ENCODE measurements at places on chromosomes 5 and 9. TPM values are rescaled to one million over a fixed set of nuclear protein-coding genes. Genes with fewer than 3 reads are reported as not detected.

GRCh38 chr9:14281876-14282275, 32.1 kb downstream of the NFIB start:
- H3K36me3 ChIP-seq: no peaks in the 10 kb centered on the region
- no peaks in the 10 kb centered on the region for H3K27me3 ChIP-seq
- H3K4me1 ChIP-seq: peaks cover 8% of the 10 kb centered on the region
- no peak overlapping the region for H3K27ac ChIP-seq

GRCh38 chr5:156883316-156883875, 33.3 kb downstream of the PPP1R2B start:
- DNase-seq: no peak
- H3K36me3 ChIP-seq: no peaks in the 10 kb centered on the region
- H3K27ac ChIP-seq: no peak overlapping the region
- H3K4me3 ChIP-seq: no peak overlapping the region
- no peaks in the 10 kb centered on the region for H3K4me1 ChIP-seq
- no peaks in the 10 kb centered on the region for H3K27me3 ChIP-seq

The SHROOM1 gene
- total RNA-seq: 47.1 TPM

GRCh38 chr5:150303070-150303615, 438 bp upstream of the ARSI start:
- H3K4me3 ChIP-seq: peak overlapping the region; percentile 24
- peaks cover 9% of the 10 kb centered on the region for H3K27me3 ChIP-seq
- peaks cover 3% of the 10 kb centered on the region for H3K36me3 ChIP-seq
- H3K4me1 ChIP-seq: no peaks in the 10 kb centered on the region
- DNase-seq: no peak

DNA sequence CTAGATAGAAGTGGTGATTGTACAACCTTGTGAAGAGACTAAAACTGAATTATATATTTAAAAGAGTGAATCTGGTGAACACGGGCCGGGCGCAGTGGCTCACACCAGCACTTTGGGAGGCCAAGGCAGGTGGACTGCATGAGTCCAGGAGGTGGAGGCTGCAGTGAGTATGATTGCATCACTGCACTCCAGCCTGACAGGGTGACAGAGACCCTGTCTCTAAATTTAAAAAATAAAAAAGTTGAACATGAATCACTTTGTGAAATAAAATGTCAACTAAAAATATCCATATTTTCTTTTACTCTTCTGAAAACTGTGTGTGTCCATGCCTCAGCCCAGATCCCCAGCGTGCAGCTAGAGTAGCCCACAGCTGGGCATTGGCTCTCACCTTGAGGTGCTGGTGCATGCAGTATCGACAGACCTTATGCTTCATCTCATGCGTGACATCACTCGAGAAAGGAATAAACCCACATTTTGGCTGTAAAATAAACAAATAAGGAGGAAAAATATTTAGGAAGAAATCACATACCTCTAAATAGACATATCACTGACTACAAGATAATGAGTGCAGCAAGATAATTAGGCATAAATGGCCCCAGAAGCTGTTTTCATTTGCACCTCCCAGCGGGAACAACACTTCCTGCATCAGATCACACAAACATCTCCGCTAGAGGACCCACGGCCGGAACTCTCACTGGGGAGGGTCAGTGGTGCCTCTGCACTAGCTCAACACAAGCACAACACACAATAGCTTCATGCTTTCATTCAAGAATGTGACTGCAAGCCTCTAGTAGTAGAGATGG, 22.1 kb downstream of the IPPK start:
- H3K27me3 ChIP-seq: no peaks in the 10 kb centered on the region
- H3K4me3 ChIP-seq: no peak overlapping the region
- no peaks in the 10 kb centered on the region for H3K4me1 ChIP-seq
- DNase-seq: no peak

GRCh38 chr9:92295240-92295790, 1.8 kb upstream of the IARS1 start:
- H3K4me1 ChIP-seq: peaks cover 3% of the 10 kb centered on the region
- no peaks in the 10 kb centered on the region for H3K27me3 ChIP-seq
- DNase-seq: no peak
- H3K27ac ChIP-seq: no peak overlapping the region
- H3K36me3 ChIP-seq: no peaks in the 10 kb centered on the region

GRCh38 chr5:151551985-151552384, 39.1 kb downstream of the FAT2 start:
- DNase-seq: no peak
- H3K4me1 ChIP-seq: no peaks in the 10 kb centered on the region
- H3K27me3 ChIP-seq: no peaks in the 10 kb centered on the region
- H3K4me3 ChIP-seq: no peak overlapping the region

DNA sequence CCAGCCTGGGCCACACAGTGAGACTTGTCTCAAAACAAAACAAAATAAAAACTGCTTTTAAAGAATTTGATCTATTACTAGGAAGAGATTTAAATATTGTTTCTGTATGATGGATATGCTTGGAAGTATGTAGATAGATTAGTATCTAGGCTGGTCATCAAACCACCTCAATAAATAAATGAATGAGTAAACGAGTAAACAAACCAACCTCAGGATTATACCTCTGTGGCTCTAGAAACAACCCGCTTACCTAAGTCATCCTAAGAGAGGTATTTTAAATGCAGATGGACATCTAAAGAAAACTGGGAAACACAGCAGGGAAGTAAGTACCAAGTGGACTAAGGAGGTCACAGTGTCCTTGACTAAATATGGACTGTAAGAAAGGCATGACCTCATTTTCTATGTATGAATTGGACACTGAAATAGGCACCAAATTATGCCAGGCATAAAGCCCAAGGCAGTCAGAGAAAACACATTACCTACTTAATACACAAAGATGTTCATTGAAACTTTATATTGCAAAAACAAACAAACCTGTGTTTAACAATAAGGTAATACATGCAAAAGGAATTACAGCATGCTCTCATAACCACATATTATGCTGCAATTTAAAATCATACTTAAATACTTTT, 7.3 kb downstream of the ANKH start:
- H3K4me3 ChIP-seq: no peak overlapping the region
- peaks cover 43% of the 10 kb centered on the region for H3K4me1 ChIP-seq
- DNase-seq: no peak

DNA sequence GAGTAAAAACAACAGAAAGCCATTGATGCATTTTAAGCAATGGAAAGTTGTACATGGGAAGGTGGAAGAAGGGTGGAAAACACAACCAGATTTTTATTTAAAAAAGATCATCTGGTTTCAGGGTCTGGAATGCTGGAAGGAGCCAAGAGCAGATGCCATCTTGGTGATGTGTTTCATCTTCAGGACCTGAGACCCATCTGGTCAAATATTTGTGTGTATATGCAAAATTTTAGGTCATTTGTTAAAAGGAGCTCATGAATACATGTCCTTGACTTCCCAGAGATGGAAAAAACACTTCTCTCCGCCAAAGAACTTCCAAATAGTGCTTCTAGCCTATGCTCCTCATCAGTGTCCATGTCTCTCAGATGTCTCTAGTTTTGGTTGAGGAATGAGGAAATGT, 110.6 kb upstream of the GDNF start:
- H3K27me3 ChIP-seq: no peaks in the 10 kb centered on the region
- H3K4me1 ChIP-seq: no peaks in the 10 kb centered on the region
- no peaks in the 10 kb centered on the region for H3K36me3 ChIP-seq
- H3K4me3 ChIP-seq: no peak overlapping the region
- DNase-seq: no peak

The LCNL1 gene
- 83.5 TPM for total RNA-seq

DNA sequence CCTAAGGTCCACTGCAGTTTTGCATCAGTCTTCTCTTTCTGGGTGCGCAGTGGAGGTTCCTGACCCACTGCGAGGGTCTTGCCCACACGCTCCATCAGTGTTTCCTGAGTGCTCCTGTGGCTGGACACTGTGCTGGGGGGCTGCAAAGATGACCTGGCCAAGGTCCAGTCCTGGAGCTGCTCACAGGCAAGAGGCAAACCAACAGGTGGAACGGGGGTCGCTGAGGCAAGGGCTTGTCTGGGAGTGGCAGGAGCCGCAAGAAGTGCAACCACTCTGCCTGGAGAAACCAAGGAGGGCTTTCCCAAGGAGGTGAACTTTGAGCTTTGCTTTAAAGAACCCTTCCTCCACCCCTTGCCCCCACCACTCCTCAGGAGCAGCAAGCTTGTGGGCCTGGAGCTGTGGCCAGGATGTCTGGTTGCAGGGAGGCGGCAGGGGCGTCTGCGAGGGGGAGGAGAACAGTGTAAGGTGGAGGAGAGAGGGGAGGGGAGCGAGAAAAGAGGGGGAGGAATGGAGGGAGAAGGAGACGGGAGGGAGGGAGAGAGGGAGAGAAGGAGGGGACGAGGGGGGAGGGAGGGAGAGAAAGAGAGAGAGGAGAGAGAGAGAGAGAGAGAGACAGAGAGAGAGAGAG, 444 bp upstream of the CPLX2 start:
- no peak overlapping the region for H3K4me3 ChIP-seq
- no peak for DNase-seq
- no peaks in the 10 kb centered on the region for H3K27me3 ChIP-seq
- H3K27ac ChIP-seq: no peak overlapping the region
- peaks cover 15% of the 10 kb centered on the region for H3K4me1 ChIP-seq

- no peak overlapping the region for H3K27ac ChIP-seq
- H3K27me3 ChIP-seq: no peaks in the 10 kb centered on the region
- no peak overlapping the region for H3K4me3 ChIP-seq
Observed at GRCh38 chr5:97243353-97243752, 60.3 kb upstream of the RIOK2 start.

DNA sequence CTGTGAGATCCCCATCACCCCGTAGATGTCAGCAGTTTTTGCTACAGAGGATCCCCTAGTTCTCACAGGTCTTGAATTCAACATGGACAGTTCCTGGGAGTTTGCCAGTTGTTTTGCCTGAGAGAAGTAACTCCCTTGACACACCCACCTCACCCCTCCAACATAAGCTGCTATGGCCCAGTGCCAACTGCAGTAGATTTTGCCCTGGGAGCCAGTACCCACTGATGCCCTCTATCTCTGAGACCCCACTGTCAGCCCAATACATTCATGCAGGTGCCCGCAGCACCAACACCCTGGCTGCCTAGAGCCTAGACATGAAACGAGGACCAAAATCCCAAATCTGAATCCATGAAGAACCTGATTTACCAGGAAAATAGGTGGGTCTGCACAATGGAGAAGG, 583.9 kb upstream of the CTNND2 start:
- DNase-seq: no peak
- H3K4me3 ChIP-seq: no peak overlapping the region
- no peak overlapping the region for H3K27ac ChIP-seq
- H3K27me3 ChIP-seq: no peaks in the 10 kb centered on the region

DNA sequence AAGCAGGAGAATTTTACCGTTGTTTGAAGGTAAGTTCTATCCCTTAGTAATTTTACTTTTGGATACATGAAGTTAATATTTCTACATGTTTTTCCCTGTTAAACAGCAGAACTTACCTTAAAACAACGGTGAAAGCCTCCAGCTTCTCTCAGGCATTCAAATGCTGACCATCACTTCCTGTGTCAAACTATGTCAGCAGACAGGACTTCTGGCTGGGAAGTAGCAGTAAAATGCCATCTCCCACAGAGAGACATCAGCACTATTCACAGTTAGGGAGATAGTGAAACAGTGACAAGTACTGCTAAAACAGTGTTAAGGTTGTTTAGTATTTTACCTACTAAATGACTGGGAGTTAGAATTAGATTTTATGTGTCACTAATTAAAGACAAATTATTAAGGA, 34.2 kb upstream of the GOLGA1 start:
- no peak for DNase-seq
- no peaks in the 10 kb centered on the region for H3K36me3 ChIP-seq
- H3K4me3 ChIP-seq: no peak overlapping the region
- no peaks in the 10 kb centered on the region for H3K27me3 ChIP-seq
- no peak overlapping the region for H3K27ac ChIP-seq

DNA sequence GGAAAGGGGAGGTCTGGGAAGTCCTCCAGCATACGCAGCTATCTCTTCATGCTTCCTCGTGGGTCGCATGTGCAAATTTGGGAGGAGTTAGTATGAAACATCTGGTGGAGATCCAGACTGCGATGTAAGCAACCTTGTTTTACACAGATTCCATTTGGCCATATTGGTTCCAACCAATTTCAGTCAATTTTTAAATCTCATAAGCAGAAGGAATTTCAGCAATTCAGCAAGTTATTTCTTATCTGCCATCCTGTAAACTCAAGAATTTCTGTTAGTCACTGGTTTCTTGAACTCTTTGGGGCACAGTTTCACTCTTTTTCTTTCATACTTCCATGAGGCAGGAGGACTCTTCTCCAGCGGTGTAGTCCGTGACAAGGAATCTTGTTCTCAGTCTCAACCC, 130.4 kb upstream of the CLINT1 start:
- no peak for DNase-seq
- H3K36me3 ChIP-seq: no peaks in the 10 kb centered on the region
- H3K4me3 ChIP-seq: no peak overlapping the region
- H3K27me3 ChIP-seq: no peaks in the 10 kb centered on the region

GRCh38 chr9:21554813-21555212, 72.7 kb upstream of the IFNE start:
- no peaks in the 10 kb centered on the region for H3K36me3 ChIP-seq
- DNase-seq: no peak
- H3K27ac ChIP-seq: no peak overlapping the region
- H3K27me3 ChIP-seq: peaks cover 50% of the 10 kb centered on the region

DNA sequence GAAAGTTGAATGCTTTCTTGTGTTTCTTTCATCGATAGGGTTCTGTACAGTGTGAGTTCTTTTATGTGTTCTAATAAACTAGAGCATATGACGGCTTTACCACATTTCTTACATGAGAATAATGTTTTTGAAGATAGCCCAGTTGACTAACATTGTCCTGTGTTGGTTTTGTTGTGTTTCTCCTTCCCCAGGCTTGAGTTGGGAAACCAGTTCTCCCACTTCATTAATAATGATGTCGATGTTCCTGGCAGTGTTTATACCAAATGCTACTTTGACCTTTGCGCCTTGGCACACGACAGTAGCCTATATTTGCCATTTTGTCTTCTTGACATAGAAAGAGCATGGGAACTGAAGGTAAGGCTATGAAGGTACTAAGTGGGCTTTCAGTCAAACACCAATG, 14.4 kb upstream of the ZNF782 start:
- no peaks in the 10 kb centered on the region for H3K36me3 ChIP-seq
- H3K4me1 ChIP-seq: no peaks in the 10 kb centered on the region
- no peak overlapping the region for H3K4me3 ChIP-seq

The SLC6A3 gene
- total RNA-seq: not detected

The FOXI1 gene
- total RNA-seq: not detected

GRCh38 chr5:103587185-103587748, 24.7 kb upstream of the NUDT12 start:
- no peaks in the 10 kb centered on the region for H3K36me3 ChIP-seq
- H3K27ac ChIP-seq: no peak overlapping the region
- no peak for DNase-seq
- no peaks in the 10 kb centered on the region for H3K27me3 ChIP-seq
